Kidney tubule cell (primary cell): ENCODE measurements at places on chromosomes 6 and 20.

- DNase-seq = peak; percentile 33
Measured at GRCh38 chr6:48671505-48671904, 560.5 kb upstream of the PTCHD4 start.

DNA sequence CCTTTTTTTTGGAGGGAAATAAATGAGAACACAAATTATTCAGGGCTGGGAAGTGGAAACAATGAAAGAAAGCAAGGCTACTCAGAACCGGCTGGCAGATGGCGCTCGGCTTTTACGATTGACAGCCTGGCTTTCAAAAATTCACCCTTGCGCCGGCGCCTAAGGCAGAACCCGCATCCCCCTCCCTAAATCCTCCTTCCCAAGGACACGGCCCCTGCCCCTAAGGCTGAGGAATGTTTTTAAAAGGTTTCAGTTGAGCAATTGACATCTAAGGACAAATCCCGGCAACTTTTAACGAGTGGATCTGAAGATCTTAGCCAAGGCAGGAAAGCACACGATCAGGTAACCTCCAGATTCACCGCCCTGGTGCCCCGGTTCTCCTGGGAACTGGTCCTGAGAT lies 16.3 kb downstream of the GNAS start:
- no peak for DNase-seq

DNA sequence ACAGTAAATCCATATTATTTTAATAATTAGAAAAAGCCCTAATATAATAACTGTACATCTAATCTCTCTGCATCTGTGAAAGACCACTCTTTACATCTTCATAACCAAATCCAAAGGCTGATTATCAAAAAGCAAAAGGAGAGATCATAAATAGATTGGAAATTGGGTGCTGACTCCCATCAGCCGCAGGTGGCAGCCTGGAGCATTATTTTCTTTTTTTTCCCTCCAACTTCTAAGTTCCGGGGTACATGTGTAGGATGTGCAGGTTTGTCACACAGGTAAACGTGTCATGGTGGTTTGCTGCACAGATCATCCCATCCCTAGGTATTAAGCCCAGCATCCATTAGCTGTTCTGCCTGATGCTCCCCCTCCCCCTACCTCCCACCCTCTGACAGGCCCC lies 30.5 kb downstream of the LRP11 start:
- no peak for DNase-seq

DNA sequence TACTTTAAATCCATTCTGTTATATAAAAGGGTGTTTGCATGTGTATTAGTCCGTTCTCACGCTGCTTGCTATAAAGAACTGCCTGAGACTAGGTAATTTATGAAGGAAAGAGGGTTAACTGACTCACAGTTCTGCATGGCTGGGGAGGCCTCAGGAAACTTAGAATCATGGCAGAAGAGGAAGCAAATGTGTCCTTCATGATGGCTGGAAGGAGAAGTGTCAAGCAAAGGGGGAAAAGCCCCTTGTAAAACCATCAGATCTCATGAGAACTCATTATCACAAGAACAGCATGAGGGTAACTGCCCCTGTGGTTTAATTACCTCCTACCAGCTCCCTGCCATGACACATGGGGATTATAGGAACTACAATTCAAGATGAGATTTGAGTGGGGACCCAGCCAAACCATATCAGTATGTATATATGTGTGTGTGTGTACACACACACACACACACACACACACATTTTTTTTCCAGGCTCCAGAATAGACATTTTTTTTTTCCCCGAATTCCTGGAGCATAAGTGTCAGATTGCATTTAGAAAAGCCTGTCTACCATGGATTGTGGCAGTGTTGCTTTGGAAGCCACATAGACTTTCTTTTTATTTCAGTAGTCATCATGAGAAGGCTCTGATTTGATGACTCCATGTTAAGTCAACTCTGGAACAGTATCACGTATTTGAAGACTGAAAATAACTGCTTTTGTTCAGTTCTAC lies 31.5 kb downstream of the KDM1B start:
- DNase-seq = peak; percentile 36
